Calu3 (cell line): ENCODE measurements at places on chromosomes 2 and 18. TPM values are rescaled to one million over a fixed set of nuclear protein-coding genes. Genes with fewer than 3 reads are reported as not detected.
A peak's percentile ranks its signal among the peaks of the same experiment; 100 is the strongest.

- no peaks in the 10 kb centered on the region for H3K27me3 ChIP-seq
- no peak for DNase-seq
- no peak overlapping the region for H3K4me3 ChIP-seq
Observed at GRCh38 chr18:42038936-42039335, 83.9 kb downstream of the PIK3C3 start.

DNA sequence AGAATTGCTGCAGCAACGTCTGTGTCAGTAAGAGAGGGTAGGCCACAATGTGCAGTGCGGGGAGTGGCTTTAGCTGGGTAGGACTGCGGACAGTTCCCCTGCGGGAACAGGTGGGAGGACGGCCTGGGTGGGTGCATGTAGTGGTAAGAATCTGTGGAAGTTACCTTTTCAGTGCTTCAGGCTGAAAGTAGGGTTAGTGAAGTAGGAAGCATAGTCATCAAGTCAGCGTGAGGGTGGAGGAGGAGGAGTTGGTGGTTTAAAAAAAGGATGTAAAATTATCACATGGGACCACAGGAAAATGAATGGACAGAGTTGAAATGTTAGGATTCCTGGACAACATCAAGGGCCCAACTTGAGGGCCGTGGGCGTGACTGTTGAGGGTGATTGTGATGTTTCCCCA, 13.2 kb downstream of the CEP192 start:
- H3K27ac ChIP-seq = no peak overlapping the region
- H3K27me3 ChIP-seq = no peaks in the 10 kb centered on the region
- no peaks in the 10 kb centered on the region for H3K4me1 ChIP-seq
- peaks cover 9% of the 10 kb centered on the region for H3K36me3 ChIP-seq

- peaks cover 21% of the 10 kb centered on the region for H3K36me3 ChIP-seq
- no peak overlapping the region for H3K4me3 ChIP-seq
- no peaks in the 10 kb centered on the region for H3K4me1 ChIP-seq
- H3K27me3 ChIP-seq = no peaks in the 10 kb centered on the region
- H3K27ac ChIP-seq = no peak overlapping the region
Observed at GRCh38 chr2:95179451-95179850, 13.8 kb downstream of the ZNF2 start.

DNA sequence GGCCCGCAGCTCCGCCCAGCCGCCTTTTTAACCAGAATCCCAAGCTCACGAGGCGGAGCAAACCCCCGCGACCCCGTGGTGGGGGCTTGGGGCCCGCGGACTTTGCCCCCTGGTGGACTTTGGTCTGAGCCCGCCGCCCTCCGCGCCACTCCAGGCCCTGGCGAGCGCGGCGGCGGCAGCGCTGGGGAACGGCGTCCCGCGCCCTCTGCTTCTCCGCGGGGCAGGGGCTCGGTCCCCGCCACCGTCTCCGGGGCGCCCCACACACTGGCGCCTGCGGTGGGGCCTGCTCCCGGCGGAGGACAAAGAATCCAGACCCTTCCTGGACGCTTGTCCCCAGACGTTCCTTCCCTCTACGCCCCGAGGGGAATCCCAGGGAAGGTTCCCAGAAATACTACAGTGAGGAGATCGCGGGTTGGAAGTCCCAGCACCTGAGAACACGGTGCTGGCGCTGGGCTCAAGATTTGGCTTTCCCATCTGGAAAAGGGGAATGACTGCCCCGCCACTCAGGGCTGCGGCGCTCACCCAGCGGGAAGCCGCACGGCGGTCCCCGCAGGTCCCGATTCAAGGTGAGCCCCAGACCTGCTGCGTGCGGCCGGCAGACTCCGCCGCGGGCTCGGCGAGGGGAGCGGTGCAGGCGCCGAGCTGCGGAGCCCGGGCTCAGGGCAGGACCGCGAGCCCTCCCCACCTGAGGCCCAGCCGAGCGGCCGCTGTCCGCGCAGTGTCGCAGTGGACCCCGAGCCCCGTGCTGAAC, at the start of gene HAAO:
Gene HAAO, minus strand, starts transcription at position 1 of the 751 bp plus-strand sequence. CDS start 47 bp downstream, outside the sequence.
- peak within 1 kb of the TSS; percentile 68 for H3K4me3 ChIP-seq
- peaks cover 14% of the 10 kb centered on the region for H3K27me3 ChIP-seq
- peaks cover 16% of the 10 kb centered on the region for H3K36me3 ChIP-seq

Gene MRO
- not detected in 2 replicates for total RNA-seq

Gene MYO5B
- 56.7 and 59.1 TPM in 2 replicates for total RNA-seq

Gene BOLA3
- total RNA-seq = 45.8 and 54.9 TPM in 2 replicates
